ENCODE measurements at places on chromosomes 16 and 17.

- peak; percentile 80 for DNase-seq
Observed at GRCh38 chr17:56913867-56914580, at the start of gene TRIM25. TSS of gene TRIM25 (minus strand) at chr17:56914049. CDS start at chr17:56913988, 61 bp downstream.

DNA sequence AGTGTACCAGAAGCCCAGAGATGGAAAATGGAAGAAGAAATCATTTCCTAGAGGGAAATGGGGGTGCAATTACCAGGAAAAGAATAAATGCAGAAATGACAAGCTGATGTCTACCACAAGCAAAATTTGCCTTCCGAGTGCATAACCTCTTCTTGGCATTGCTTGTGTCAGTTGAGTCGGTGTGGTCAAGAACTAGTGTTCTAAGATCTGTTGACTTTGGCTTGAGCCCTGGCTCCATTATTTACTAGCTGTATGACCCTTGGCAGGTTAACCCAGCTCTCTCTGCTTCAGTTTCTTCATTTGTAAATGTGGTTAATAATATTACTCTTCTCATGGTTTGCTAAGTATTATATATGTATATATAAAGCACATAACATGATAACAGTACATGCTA, 273.0 kb upstream of the IRX5 start:
- no peak for DNase-seq

DNA sequence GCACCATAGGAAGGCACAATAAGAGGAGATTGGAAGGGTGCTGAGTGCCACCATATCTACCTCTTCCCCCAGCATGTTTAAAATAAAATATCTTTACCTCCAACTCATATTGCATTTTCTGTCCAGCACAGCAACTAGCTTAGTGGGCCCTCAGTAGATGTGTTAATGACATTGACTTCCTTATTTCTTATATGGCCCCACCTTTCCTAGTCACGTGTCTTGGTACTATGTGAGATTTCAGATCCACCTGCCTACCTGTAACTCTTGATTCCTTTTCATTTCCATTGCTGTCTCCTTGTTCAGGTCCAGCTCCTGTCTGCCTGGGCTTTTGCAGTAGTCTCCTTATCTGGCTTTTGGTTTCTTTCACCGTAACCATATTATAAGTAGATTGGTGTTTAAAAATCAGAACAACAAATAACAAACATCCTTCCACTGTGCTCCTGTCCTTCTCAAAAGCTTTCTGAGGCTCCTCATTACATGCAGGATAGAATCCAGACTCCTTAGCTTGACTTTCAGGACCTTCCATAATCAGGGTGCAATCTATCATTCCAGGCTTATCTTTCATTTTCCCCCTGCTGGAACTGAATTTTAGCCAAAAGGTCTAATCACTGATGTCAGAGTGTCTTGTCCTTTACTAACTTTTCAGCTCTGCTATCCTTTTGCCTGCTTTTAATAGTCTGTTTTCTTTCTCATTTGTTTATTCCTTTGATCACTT, 71.3 kb downstream of the FTO start:
- DNase-seq = no peak

GRCh38 chr17:42484304-42484703, 25.6 kb downstream of the ATP6V0A1 start:
- DNase-seq = no peak
